ENCODE measurements at places on chromosomes 7 and 10.

- DNase-seq = peak; percentile 46
Measured at GRCh38 chr7:105675934-105676371, 94.7 kb upstream of the EFCAB10 start.

DNA sequence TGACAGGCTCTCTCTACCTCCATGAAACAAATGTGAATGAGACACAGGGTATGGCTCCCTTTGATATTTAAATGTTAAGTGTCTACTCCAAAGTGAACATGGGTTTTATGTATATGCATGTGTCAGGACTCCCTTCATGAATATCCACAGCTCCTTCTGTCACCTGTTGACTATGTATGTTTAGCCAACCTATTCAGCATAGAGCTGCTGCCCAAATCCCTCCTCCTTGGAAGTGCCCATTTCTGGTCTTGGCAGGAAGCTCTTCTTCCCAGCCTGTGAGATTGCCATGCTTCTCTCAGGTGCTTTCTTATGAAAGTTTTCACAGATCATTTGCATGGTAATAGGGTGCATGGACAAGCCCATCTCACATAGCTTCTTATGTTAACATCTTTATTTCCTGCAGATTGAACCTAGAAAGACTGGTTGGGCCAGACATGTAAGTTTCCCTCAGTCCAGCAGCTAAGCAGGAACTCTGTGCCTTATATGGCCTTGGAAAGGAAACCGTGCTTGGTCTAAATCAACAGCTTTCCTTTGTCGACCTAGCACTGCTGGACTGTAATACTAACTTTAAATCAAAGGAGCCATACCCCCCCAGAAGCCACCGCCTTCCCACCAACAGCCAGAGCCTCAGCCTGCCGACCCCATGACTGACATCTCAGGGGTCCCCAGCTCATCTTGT is 288.9 kb downstream of the ADARB2 start:
- no peak for DNase-seq

- no peak for DNase-seq
Measured at GRCh38 chr7:10855583-10855982, 118.1 kb upstream of the PHF14 start.

DNA sequence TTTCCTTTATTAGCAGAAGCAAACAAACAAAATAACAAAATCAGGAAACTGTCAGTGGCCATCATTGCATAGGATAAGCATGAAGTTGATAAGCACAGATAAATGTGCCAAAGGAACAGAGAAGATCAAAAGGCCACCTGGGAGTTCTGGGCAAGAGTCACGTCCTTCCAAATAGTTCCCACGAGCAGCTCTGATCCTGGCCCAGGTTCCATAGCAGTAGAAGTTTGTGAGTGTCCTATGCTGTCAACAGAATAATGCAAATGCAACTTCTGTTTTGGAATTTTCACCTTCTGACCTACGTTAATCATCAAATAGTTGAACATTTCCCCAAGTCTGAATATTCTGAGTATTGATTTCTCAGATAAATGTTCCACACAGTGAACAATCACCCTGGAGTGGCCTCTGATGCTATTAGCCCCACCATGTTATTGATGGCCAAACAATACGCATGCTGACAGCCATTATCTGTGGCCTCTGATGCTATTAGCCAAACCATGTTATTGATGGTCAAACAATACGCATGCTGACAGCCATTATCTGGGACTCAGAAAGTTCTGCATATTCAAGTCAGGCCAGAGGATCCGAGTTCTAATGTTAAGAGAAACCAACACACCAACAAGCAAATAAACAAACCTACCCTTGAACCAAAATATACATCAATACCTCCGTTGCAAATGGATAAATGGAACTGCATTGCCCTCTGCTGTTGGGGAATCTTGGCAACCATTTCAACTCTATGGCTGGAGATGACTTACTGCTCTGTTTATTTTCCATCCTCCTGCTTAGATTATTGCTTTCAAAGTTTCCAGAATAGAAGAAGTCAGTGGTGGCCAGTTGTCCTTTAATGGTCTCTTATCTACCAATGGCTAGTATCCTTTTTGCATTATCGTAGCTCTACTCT is 63.3 kb downstream of the MRC1 start:
- no peak for DNase-seq

- no peak for DNase-seq
Measured at GRCh38 chr7:71184136-71184535, 52.2 kb downstream of the GALNT17 start.
